ENCODE measurements at places on chromosomes 3 and 15.

- peak; percentile 85 for DNase-seq
Observed at GRCh38 chr3:60594025-60594424, 657.2 kb downstream of the FHIT start.

GRCh38 chr15:65806397-65806796 lies 14.3 kb upstream of the DENND4A start:
- DNase-seq = no peak

GRCh38 chr15:79656151-79657000 lies 224.2 kb downstream of the MINAR1 start:
- DNase-seq = no peak

DNA sequence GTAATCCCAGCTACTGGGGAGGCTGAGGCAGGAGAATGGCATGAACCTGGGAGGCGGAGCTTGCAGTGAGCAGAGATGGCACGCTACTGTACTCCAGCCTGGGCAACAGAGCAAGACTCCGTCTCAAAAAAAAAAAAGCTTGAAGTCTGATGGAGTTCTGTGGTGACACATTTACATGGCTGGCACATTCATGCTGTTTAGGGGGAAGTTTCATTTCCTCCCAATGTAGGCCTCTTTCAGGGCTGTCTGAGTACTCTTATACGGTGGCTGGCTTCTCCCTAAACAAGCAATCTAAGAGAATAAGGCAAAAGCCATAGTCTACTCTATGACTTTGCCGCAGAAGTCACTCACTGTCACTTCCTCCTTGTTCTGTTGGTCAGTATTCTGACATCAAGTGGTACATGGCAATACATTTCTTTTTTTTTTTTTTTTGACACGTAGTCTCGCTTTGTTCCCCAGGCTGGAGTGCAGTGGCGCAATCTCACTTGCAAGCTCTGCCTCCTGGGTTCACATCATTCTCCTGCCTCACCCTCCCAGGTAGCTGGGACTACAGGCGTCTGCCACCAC lies 41.2 kb downstream of the OIP5 start:
- no peak for DNase-seq

DNA sequence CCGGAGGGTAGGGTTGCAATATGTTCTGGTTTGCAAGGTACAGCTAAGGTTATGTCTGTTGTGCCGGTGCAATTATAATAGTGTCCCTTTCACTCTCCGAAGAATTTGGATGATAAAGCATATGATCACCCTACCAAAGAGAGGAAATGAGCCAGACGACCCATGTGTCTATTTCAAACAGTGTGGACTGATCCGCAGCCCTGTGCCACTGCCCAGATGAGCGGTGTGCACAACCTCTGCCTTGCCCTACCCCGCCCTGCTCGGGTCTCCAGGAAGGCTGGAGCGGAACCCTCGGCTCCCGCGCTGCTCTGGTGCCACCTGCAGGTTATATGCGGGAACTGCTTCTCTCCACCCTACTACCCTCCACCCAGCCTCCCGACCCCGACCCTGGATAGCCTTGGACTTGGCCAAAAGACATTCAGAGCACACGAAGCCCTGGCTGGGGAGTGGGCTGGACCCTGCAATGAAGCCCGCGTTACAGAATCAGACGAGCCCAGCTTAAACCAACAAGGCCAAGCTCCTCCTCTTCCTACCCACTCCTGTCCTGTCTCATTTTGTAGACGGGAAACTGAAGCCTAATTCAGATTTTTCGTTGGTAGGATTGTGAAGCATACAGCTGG lies 68.4 kb upstream of the CHRNB4 start:
- DNase-seq = peak; percentile 54

DNA sequence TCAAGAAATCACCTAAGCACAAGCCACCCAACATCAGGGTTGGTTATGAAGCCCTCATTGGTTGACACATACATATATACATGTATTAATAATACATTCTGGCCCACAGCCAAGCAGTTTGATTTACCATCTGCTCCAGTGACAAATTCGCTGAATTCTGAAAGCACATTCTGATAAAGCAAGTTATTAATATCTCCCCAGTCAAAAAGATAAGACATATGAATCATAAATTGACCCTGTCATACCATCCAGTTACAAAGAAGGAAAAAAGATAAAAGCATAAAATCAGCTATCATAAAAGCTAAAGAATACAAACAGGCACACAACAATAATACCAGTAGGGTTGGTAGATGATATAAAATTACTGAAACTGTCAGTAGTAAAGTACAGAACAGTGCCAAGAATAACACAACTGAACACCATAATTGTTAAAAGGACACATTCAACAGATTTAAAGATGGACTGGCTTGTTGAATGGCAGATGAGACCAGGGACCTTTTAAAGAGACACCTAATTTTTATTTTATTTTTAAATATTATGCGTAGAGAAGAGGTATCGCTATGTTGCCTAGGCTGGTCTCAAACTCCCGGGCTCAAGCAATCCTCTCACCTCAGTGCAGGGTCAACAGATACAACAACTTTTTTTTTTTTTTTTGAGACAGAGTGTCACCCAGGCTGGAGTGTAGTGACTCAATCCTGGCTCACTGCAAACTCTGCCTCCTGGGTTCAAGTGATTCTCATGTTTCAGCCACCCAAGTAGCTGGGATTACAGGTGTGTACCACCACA lies 7.7 kb downstream of the SNX4 start:
- DNase-seq = no peak

DNA sequence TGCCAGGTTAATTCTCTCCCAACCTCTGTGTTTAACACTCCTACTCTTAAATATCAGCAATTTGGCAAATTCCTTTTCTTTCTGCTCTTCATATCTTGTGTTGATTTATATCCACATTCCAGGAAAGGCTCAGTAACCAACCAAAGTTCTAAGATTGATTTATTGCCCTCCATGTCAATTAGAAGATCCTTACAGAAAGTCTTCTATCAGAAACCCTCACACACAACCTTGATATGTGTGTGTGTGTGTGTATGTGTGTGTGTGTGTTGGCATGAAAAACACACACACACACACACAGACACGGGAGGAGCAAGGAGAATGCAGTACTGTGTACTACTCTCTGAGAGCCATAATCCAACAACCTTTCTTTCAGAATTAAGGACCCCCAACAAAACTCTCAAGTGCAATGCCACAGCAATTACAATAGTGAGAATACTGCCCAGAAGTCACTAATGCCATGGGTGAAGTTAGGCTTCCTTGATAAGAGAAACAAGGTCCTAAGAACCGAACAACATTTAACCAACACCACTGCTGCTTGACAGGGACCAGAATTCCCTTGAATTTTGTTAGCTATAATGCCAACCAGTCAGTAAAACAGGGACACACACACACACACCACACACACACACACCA lies 1.1 kb downstream of the LSAMP start:
- DNase-seq = no peak

Data from tibial nerve (tissue), 4 donors.